ENCODE measurements at places on chromosomes 11 and 22.

- no peak for DNase-seq
Measured at GRCh38 chr11:15941206-15941770, 415.1 kb downstream of the SOX6 start.

GRCh38 chr11:122853971-122854446 is 15.7 kb downstream of the CRTAM start:
- DNase-seq: peak; percentile 19

GRCh38 chr11:62081378-62082291 is 42.2 kb upstream of the INCENP start:
- DNase-seq: peak; percentile 80

DNA sequence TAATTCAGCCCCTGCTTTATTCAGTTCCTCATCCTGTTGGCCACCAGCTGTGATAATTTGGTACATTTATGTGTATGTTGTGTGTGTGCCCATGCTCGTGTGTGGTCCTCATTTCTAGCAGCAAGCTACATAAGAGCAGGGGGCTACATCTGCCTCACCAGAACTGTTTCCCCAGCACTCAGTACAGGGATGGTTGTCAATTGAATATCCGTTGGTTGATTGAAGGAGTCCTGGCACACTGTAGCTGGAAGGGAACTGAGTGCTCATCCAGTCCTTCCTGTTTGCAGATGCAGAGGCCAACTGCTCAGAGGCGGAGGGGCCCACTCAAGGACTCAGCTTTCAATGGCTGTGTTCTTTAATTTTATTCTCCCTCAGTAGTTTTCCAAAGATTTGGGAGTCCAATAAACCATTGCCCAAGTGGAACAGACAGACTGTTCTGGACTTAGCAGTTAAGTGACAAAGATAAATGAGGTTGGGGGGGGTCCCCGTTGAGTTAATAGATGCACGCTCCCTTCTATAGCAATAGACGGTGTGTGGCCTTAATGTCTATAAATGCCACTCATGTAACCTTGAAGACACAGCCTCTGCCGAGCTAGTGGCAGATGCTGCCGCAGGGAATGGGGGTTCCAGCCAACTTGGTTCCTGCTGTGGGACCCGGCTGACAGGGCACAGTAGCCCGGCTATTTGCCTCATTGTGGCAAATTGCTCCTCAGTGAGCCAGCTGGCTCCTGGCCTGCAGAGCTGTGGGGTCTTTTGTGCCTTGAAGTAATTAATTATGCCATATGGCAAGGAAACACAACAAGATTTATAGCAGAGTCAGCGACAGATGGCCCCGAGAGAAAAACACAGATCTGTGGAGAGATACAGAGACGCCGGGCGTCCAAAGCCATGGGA is 71.4 kb upstream of the GRK3 start:
- no peak for DNase-seq

- no peak for DNase-seq
Measured at GRCh38 chr11:100716838-100717237, 29.8 kb downstream of the ARHGAP42 start.

- no peak for DNase-seq
Measured at GRCh38 chr11:36635066-36635862, 37.2 kb upstream of the RAG2 start.

GRCh38 chr11:76307396-76307795 is 73.5 kb downstream of the THAP12 start:
- no peak for DNase-seq

GRCh38 chr11:110481523-110481922 is 51.8 kb downstream of the FDX1 start:
- DNase-seq: no peak

DNA sequence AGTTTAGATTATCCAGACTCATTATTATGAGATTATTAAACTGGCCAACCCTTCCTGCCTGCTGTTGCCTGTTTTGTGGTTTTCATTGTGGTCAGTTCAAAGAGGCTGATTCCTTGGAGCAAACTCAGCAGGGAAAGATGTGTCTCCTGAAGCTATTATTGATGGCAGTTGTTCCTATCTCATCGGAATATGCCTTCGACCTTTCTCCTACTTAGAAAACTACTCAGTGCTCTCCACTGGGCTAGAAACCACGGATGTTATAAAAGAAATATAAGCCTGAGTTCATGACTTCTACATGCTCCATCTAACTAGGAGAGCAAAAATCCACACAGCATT is 80.2 kb upstream of the NAV2 start:
- no peak for DNase-seq

GRCh38 chr11:1532014-1532586 is 40.0 kb downstream of the DUSP8 start:
- no peak for DNase-seq

DNA sequence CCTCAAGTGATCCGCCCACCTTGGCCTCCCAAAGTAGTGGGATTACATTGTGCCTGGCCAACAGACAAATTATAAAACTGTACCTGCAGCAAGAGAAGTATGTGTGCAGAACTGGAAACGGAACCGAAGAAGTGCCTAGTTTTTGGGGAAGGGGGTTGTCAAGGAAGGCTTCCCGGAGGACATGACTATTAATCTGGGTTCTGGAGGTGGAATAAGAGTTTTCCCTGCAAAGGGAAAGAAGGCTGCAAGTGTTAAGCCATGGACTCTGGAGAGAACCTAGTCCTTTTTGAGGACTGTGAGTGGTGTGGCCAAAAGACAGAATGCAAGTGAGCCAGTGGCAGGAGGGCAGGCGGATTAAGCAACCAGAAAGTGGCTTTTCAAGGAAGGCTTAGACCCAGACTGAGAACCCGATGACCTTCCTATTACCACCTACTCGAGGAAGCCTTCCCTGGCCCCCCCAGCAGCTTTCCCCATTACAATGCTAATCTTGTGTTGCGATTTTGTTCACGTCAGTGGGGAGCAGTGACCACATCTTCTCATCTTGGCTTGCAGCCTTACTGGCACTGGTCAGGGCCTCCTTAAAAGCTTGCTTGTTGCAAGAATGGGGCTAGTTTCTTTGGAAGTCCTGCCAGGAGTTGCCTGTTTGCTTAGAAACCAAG is 5.7 kb upstream of the SEPTIN3 start:
- no peak for DNase-seq

DNA sequence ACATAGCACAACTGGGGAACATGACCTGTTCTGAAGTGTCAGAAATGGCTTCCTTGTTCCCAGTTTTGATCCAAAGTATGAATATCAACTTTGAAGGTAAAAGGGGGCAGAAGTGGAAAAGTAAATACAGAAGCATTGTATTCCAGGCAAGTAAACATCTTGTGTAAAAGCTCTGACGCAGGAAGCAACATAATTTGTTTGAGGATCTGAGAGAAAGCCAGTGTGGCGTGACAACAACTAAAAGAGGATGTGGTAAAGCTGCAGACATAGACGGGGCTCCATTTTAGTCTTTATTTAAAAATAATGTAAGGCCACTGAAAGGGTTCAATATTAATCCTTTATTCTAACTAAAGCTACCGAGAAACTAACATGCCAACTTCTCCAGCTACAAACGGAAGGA is 310.2 kb downstream of the DLG2 start:
- no peak for DNase-seq

- DNase-seq: peak; percentile 90
Measured at GRCh38 chr11:910589-911030, at the start of gene CHID1. Gene CHID1 (minus strand): TSS chr11:910810. CDS start chr11:904816, 5,994 bp downstream.

DNA sequence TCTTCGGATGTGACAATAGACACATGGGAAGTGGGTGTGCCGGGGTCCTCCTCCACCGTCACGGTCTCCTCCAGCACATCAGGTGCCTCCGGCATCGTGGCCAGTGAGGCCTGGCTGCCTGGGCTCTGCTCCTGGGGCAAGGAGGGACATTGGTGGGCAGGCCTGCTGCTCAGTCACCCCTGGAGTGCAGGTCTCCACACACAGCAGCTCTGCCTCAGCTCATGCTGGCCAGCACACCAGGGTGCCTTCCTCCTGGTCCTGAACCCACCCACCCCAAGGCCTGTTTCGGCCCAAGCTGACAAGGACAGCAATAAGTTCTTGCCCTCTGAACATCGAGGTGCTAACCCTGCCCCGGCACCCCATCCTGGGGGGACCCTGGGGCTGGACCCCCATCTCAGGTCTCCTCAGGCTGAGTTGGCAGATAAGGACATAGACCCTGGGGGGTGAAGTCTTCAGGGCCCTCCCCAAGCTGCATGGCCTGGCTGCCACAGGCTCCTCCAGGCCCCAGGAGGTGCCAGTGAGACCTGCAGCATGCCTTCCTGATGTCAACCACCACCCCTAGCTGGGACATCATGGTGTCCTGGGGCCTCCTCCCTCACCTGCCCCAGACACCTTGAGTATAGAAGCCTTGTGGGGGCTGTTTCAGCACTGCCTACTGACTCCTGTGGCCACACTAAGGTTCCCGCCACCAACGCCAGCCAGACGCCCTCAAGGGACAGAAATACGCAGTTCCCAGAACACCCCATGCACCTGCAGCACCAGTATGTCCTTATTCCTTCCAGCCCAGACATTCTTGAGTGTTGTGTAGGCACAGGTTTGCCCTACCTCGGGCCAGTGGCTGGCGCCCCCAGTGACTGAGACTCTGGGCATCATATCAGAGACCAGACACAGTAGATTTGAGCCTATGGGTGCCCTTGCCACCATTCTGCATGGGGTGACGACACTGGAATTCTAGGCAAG is 34.4 kb downstream of the ARVCF start:
- no peak for DNase-seq

DNA sequence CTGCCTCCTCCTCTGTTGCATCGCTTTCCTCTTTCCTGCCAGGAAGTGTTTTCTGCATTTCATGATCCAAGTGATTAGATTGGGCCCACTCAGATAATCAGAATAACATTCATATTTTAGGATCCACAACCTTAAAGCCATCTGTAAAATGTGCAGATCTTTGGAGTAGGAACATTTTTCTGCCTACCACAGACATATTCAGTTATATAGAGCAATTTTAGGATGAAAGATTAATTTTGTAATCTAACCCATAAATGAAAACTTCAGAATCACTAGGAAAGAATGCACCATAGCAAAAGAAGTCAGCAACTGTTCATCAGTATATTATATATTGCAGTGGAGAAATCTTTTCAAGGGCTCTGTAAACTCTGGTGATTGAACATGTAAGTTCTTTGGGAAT is 659.9 kb upstream of the LUZP2 start:
- no peak for DNase-seq

DNA sequence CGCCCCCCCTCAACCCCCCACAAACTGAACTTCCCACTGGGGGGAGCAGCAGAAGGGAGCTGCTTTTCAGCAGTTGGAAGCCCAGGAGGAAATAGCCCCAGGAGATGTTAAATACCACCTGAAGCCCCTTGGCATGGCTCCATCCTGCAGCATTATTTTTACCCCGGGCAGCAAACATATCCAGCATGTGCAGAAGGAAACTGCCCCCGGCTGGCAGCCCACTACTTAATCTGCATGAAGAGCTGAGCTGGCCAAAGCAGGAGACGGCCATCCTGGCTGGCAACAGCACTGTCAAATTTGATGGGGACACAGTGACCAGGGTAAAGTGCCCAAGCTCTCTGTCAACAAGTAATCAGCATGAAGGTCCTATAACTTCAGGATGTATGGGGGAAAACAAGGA is 32.0 kb downstream of the BUD13 start:
- DNase-seq: no peak

- no peak for DNase-seq
Measured at GRCh38 chr22:37515901-37516300, 3.3 kb downstream of the CARD10 start.

GRCh38 chr11:134786636-134787035 is 374.6 kb upstream of the B3GAT1 start:
- no peak for DNase-seq

DNA sequence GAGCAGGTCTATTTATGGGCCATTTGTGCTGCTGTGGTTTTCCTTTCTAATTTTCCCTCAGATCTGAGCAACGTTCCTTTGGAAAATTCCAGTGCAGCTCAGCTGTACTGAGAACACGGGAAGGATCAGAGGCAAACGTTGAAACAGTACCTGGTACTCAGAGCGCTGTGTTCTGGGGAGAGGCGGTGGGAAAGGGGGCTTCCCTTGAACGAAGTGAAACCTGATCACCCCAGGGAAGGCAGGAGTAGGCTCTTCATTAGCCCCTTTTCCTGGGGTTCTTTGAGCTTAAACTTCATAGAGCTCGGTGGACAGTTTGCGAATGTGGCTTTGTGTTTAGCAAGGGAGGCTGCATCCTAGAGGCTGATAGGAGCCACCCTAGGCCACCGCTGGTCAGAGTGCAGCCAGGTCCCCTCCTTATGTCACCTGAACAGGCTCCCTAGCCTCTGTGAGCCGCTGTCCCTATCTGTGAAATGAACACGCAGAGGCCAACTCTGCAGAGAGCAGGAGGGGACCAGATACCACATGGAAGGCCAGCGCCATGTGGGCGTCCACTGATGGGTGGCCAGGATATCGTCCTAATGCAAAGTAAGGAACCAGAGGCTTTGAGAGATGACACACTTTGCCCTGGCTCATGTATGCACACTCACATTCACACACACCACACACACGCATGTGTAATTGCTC is 1464.8 kb downstream of the BRD1 start:
- no peak for DNase-seq

- DNase-seq: no peak
Measured at GRCh38 chr11:74992852-74993251, 4.1 kb downstream of the NEU3 start.

DNA sequence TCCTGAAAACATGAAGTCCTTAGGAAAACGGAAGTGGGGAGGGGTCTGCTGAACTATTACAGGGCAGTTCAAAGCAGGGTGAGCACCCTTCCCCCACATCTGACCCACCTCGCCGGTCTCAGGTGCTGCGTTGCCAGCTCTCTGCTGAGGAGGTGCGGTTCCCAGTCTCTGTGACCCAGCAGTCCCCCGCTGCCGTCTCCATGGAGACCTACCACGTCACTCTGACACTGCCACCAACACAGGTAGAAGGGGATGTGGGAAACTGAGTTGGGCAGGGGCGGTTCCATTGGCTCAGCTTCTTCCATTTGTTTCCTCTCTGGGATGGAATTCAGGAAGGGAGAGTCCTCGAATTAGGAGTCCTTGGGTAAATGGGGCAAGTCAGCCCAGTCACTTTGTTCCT is 3.3 kb downstream of the C2CD2L start:
- no peak for DNase-seq

GRCh38 chr22:39917197-39917643 is 16.3 kb downstream of the GRAP2 start:
- no peak for DNase-seq

GRCh38 chr11:90251599-90251998 is 28.8 kb upstream of the CHORDC1 start:
- no peak for DNase-seq

GRCh38 chr11:59716051-59716450 is 2.4 kb upstream of the OR10V1 start:
- no peak for DNase-seq

All from activated naive CD4-positive, alpha-beta T cell treated with Interleukin-2 at 50 U/mL for 16 hours (primary cell).